Naive thymus-derived CD4-positive, alpha-beta T cell (primary cell): ENCODE measurements at places on chromosomes 7 and 10. TPM values are rescaled to one million over a fixed set of nuclear protein-coding genes. Genes with fewer than 3 reads are reported as not detected.

DNA sequence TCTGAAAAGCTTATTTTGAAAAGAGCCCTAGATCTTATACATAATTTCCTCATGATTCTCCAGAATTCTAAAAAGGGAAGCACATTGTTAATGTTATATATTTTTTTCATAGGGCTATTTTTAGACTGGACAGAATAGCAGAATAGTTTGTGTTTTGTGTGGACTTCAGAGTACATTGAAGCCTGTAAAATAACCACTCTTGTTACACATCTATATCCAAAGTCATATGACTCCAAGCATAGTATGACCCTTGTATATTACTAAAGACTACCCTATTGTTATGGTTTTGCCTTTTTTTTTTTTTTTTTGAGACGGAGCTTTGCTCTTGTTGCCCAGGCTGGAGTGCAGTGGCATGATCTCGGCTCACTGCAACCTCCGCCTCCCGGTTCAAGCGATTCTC, 26.1 kb upstream of the FIS1 start:
- H3K36me3 ChIP-seq: no peaks in the 10 kb centered on the region
- no peak for DNase-seq
- H3K27ac ChIP-seq: no peak overlapping the region
- H3K4me1 ChIP-seq: no peaks in the 10 kb centered on the region
- H3K27me3 ChIP-seq: no peaks in the 10 kb centered on the region

- H3K4me3 ChIP-seq: no peak overlapping the region
- peaks cover 11% of the 10 kb centered on the region for H3K4me1 ChIP-seq
- H3K36me3 ChIP-seq: no peaks in the 10 kb centered on the region
- H3K27ac ChIP-seq: no peak overlapping the region
- DNase-seq: peak; percentile 35
Measured at GRCh38 chr10:3192856-3193635, 20.5 kb upstream of the PITRM1 start.

DNA sequence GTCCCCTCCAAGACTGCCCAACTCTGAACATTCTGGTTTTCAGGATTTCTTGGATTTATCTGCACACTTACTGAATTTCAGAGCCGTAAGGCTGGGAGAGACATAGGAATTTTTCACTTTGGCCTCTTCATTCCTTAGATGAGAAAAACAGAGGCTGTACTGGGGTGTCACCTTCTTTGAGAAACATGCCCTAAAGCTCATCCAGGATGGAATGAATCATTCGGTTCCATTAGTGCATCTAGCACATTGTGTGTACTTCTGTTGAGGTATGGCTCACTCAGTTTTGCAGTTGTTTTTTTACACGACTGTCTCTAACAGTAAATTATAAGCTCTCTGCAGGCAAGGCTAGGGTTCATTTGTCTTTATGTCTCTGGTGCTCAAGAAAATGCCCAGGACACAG, 383.4 kb downstream of the GATA3 start:
- H3K4me1 ChIP-seq: peaks cover 18% of the 10 kb centered on the region
- no peaks in the 10 kb centered on the region for H3K27me3 ChIP-seq
- H3K36me3 ChIP-seq: no peaks in the 10 kb centered on the region
- DNase-seq: no peak
- H3K4me3 ChIP-seq: no peak overlapping the region
- no peak overlapping the region for H3K27ac ChIP-seq

DNA sequence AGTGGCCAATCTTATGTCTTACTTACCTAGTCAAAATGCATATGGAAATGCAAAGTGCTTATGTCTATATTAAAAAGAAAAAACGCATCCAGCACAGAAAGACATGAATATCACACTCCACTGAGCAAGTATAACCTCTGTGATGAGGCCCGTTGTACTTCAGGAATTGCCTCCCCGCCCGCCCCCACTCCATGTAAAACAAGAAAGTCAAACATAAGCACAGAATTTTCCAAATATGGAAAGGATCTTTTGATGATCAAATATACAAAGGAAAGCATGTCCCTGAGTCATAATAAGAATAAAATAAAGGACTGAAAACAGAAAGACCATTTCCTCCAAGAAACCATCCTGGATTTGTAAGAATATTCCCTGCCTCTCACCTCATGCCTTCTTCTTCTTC, 229.1 kb downstream of the BAMBI start:
- no peaks in the 10 kb centered on the region for H3K36me3 ChIP-seq
- no peak overlapping the region for H3K4me3 ChIP-seq
- H3K4me1 ChIP-seq: no peaks in the 10 kb centered on the region
- no peak for DNase-seq
- H3K27me3 ChIP-seq: no peaks in the 10 kb centered on the region

DNA sequence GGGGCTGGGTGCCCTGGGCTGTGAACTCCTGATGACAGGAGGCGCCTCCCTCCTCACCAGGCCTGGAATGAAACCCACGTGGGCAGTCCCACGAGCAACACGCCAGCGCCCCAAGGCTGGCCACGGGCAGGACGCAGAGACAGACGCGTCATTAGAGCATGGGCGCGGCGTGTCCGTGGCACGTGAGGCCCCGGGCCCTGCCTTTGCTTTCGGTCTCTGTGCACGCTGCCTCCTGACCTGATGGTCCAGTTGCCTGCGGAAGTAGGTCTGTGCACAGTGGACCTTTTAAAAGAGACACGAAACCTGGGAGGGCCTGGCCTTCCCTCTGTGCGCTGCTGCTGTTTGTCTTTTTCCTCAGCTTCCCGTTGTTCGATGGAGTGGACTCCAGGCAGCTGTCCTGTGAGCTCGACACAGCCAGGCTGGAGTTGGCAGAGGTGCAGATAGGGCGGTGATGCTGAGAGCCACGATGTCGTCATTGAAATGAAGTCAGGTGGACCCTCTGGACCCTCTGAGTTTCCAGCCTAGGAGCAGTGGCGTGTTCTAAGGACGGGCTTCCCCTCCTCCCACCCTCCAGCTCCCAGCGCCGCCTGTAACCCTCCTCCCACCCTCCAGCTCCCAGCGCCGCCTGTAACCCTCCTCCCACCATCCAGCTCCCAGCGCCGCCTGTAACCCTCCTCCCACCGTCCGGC, 40.1 kb upstream of the CFAP46 start:
- DNase-seq: no peak
- no peaks in the 10 kb centered on the region for H3K36me3 ChIP-seq
- H3K4me3 ChIP-seq: no peak overlapping the region
- no peaks in the 10 kb centered on the region for H3K4me1 ChIP-seq

- peak overlapping the region; percentile 91 for H3K27ac ChIP-seq
- peak; percentile 38 for DNase-seq
- H3K27me3 ChIP-seq: no peaks in the 10 kb centered on the region
- peaks cover 14% of the 10 kb centered on the region for H3K4me1 ChIP-seq
Measured at GRCh38 chr7:150406567-150407421, 27.7 kb downstream of the ZNF775 start.

- no peak overlapping the region for H3K27ac ChIP-seq
- H3K4me1 ChIP-seq: no peaks in the 10 kb centered on the region
- H3K4me3 ChIP-seq: no peak overlapping the region
- no peak for DNase-seq
- H3K27me3 ChIP-seq: no peaks in the 10 kb centered on the region
Measured at GRCh38 chr7:80768756-80769155, 130.3 kb downstream of the CD36 start.

GRCh38 chr10:86836044-86836443, 79.6 kb downstream of the BMPR1A start:
- H3K4me1 ChIP-seq: no peaks in the 10 kb centered on the region
- no peak overlapping the region for H3K27ac ChIP-seq
- no peak overlapping the region for H3K4me3 ChIP-seq

- H3K4me3 ChIP-seq: no peak overlapping the region
- no peak overlapping the region for H3K27ac ChIP-seq
- H3K4me1 ChIP-seq: peaks cover 4% of the 10 kb centered on the region
- DNase-seq: no peak
Measured at GRCh38 chr10:43940898-43941837, 292.5 kb upstream of the ZNF32 start.

- peaks cover 6% of the 10 kb centered on the region for H3K4me1 ChIP-seq
- H3K27me3 ChIP-seq: no peaks in the 10 kb centered on the region
- DNase-seq: no peak
- no peak overlapping the region for H3K27ac ChIP-seq
Measured at GRCh38 chr7:110839866-110840265, 251.1 kb upstream of the LRRN3 start.

DNA sequence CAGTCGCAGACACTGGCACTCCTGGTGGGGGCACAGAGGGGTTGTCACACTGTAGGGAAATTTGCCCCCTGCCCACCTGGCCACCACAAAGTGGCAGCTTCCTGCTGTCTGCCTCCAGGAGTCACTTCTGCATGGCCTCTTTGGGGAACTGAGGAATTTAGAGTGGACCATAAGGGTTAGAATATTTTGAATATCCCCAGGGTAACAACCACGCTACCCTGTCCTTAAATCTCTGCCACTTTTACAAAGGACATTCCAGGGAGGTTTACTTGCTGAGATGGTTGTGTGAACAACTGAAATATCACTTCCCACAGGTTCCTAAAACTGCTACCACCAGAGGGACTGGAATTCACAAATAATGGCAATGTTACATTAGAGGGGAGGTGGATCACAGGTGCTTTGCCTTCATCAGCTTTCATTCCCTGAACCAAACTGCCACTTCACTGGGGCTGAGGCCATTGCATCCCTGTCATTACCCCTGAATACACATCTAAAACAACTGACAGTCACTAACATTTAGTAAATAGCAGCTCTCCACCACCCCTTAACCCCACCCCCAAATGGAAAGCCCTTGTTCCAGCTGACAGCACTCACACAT, 88.1 kb upstream of the IFRD1 start:
- no peaks in the 10 kb centered on the region for H3K4me1 ChIP-seq
- no peaks in the 10 kb centered on the region for H3K27me3 ChIP-seq
- no peaks in the 10 kb centered on the region for H3K36me3 ChIP-seq
- no peak overlapping the region for H3K4me3 ChIP-seq
- H3K27ac ChIP-seq: no peak overlapping the region
- DNase-seq: no peak

DNA sequence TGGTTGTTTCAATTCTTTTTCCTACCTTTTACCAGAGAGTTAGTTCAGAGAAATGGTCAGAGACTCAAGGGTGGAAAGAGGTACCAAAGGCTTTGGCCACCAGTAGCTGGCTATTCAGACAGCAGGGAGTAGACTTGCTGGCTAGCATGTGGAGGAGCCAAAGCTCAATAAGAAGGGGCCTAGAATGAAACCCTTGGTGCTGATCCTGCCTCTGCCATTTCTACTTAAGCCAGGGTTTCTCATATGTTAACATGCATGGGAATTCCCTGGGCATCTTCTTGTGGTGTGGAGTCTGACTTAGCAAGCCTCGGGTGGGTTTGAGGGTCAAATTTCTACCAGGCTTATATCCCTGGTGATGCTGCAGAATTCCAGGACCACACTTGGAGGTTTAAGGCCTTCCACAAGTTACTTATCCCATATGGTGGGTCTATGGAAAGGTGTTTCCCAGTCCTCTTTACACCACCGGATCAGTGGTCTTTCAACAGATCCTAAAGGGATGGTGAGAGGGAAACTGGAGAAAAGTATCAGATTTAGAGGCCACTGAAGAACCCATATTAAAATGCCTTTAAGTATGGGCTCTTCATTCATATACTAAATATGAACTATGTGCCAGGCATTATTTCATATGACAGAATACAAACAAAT, 3.2 kb downstream of the IL6 start:
- DNase-seq: no peak
- H3K27ac ChIP-seq: no peak overlapping the region
- no peaks in the 10 kb centered on the region for H3K27me3 ChIP-seq
- H3K4me1 ChIP-seq: no peaks in the 10 kb centered on the region
- no peak overlapping the region for H3K4me3 ChIP-seq
- no peaks in the 10 kb centered on the region for H3K36me3 ChIP-seq

GRCh38 chr10:59002011-59002410, 174.4 kb upstream of the PHYHIPL start:
- H3K4me1 ChIP-seq: no peaks in the 10 kb centered on the region
- no peak for DNase-seq
- no peaks in the 10 kb centered on the region for H3K27me3 ChIP-seq
- no peak overlapping the region for H3K4me3 ChIP-seq
- H3K36me3 ChIP-seq: no peaks in the 10 kb centered on the region
- no peak overlapping the region for H3K27ac ChIP-seq

GRCh38 chr7:16084370-16084769, 337.0 kb downstream of the CRPPA start:
- DNase-seq: no peak
- H3K27ac ChIP-seq: no peak overlapping the region
- H3K27me3 ChIP-seq: no peaks in the 10 kb centered on the region
- no peaks in the 10 kb centered on the region for H3K4me1 ChIP-seq
- no peaks in the 10 kb centered on the region for H3K36me3 ChIP-seq

GRCh38 chr10:45404087-45404769, 30.2 kb downstream of the ALOX5 start:
- no peak for DNase-seq
- no peak overlapping the region for H3K4me3 ChIP-seq
- H3K27me3 ChIP-seq: no peaks in the 10 kb centered on the region

GRCh38 chr10:124952123-124952522, 10.2 kb downstream of the ZRANB1 start:
- peaks cover under 1% of the 10 kb centered on the region for H3K4me1 ChIP-seq
- DNase-seq: no peak
- H3K27ac ChIP-seq: no peak overlapping the region
- no peak overlapping the region for H3K4me3 ChIP-seq
- peaks cover 7% of the 10 kb centered on the region for H3K36me3 ChIP-seq
- no peaks in the 10 kb centered on the region for H3K27me3 ChIP-seq

DNA sequence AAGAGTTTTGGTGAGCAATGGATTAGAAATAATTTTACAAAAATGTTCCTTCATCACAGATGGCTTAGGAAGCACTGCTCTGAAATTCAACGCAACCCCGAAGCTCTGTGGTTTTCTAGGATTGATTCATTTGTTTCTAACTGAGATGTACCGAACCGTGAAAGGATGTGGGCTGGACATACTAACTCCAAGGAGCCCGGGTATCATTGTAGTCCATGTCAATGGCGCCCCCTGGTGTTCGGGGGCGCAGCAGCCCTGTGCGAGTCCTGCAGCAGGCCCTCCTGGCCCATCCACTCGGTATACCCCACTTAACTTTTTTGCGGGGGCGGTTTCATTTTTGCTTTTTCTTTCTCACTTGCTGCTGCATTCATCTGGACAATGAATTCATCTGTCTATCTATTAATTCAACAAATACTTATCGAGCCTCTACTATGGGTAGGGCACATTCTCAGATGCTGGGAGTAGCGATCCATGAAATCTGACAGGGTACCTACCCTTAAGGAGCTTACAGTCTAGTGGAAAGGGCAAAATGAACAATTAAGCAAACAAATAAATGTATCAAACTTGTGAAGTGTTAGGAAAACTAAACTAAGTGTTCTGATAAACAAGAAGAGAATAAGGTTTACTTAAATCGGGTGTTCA, 25.2 kb upstream of the ITPRID1 start:
- no peaks in the 10 kb centered on the region for H3K36me3 ChIP-seq
- H3K27ac ChIP-seq: no peak overlapping the region
- no peaks in the 10 kb centered on the region for H3K27me3 ChIP-seq
- no peak for DNase-seq
- H3K4me1 ChIP-seq: no peaks in the 10 kb centered on the region

- DNase-seq: no peak
- no peaks in the 10 kb centered on the region for H3K27me3 ChIP-seq
- H3K36me3 ChIP-seq: no peaks in the 10 kb centered on the region
- H3K4me3 ChIP-seq: no peak overlapping the region
- no peaks in the 10 kb centered on the region for H3K4me1 ChIP-seq
Measured at GRCh38 chr10:74704629-74705357, 121.6 kb upstream of the KAT6B start.

GRCh38 chr7:10537764-10538163, 435.9 kb upstream of the PHF14 start:
- no peaks in the 10 kb centered on the region for H3K4me1 ChIP-seq
- no peak overlapping the region for H3K4me3 ChIP-seq
- H3K36me3 ChIP-seq: no peaks in the 10 kb centered on the region

The ABCB1 gene
- 2.4 and 3.0 TPM in 2 replicates for total RNA-seq

The MRLN gene
- total RNA-seq: not detected in 2 replicates

The BZW2 gene
- total RNA-seq: 26.3 TPM

The ZFAND2A gene
- 73.5 TPM for total RNA-seq

The NXPH1 gene
- total RNA-seq: not detected in 2 replicates

The ASB10 gene
- not detected for total RNA-seq

The LDB3 gene
- not detected for total RNA-seq

The MYPN gene
- total RNA-seq: not detected

The ACSL5 gene
- 68.1 and 72.5 TPM in 2 replicates for total RNA-seq
